ENCODE measurements at places on chromosomes 16 and 17.

GRCh38 chr16:51326131-51326856 lies 175.2 kb upstream of the SALL1 start:
- no peak for DNase-seq

DNA sequence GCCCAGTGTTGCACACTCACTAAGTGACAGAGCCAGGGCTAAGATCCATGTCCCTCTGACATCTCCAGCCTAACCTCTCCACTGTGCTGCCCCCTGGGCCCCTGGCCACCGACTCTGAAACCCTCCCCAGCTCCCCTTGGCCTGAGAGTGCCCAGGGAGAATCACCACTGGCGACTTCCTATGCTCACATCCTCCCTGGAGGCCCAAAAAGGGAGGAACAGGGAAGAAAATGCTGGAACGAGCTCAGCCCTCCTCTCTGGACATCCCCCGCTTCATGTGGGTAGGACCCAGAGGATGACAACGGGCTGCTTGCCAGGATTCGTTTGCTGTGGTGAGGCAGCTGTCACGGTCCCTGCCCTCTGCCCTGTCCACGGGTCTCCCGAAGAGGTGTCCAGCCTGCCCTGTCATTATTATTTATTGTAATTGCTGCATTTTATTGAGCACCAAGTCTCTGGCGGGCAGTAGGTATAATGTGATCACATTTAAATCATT lies 153.5 kb upstream of the RPL38 start:
- no peak for DNase-seq

DNA sequence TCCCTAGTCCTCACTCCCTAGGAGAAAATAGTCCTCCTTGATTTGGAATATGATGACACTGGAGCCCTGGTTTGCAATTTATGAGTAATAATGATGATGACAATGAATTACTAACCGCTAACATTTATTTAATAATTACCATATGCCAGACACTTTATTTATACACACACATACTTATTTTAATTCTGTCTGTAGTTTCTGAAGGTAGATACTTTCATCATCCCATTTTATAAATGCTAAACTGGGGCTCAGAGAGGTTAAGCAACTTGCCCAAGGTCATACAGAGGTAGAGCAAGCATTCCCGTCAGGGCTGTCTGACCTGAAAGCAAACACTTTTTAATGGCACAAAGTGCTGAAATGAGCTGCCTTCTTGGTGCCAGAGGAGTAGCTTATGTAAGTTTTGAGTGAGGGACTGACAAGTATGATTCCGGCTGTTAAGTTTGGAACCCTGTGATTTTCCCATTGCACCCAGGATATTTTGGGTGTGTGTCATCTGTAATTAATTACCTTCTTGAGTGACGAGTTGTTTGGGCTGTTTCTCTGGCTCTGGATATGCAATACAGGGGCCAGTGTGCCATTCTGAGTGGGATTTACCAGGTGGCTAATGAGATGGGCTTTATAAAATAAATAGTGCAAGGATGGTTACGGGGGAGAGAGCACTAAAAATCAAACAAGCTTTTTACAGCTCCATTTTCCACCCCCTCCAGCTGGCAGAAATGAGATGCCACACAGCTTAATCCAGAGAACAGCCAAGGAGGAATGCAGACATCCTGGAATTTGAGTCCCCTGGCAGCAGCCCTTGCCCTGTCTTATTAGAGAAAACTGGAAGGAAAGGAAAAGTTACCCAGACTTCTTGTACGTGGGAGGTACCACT lies 211.8 kb downstream of the SNX29 start:
- DNase-seq, result no peak

DNA sequence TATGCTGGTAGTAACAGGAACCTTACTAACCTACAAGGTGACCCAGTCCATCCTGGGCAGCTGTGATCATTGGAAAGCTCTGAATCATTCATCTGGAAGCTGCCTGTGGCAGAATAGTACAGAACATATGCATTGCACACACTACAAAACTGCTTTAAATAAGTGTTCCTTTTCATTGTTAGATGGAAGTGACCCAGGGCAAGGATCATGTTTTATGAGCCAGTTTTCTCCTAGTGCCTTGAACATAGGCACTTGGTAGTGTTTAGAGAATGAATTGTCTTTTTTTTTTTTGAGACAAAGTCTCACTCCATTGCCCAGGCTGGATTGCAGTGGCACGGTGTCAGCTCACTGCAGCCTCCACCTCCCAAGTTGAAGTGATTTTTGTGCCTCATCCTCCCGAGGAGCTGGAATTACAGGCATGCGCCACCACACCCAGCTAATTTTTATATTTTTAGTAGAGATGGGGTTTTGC lies 55.4 kb downstream of the TENT4B start:
- DNase-seq, result no peak

DNA sequence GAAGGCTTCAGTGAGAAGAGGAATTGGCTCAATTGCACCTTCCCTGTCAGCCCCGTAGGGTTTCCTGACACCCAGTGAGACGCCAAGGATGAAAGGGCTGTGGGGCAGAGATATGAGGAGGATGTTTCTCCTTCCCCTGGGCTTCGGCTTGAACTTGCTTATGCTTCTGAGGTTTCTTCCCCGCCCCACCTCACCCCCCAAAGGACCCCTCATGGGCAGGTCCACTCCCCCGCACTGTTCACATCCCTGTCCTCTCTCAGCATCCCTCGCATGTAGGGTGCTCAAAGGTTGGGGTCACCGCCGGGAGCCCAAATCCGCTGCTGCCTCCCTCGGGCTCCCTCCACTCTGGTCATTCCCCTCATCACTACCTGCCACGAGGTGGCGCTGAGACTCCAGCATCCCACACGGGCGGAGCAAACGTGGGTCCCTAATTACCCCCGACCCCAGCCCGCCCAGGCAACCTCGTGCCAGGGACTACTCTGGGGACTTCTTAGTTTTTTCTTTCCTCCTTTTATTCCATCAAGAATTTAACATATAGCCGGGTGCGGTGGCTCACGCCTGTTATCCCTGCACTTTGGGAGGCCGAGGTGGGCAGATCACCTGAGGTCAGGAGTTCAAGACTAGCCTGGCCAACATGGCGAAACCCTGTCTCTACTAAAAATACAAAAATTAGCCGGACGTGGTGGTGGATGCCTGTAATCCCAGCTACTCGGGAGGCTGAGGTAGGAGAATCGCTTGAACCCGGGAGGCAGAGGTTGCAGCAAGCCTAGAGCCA lies 3.3 kb upstream of the TRARG1 start:
- peak; percentile 50 for DNase-seq

DNA sequence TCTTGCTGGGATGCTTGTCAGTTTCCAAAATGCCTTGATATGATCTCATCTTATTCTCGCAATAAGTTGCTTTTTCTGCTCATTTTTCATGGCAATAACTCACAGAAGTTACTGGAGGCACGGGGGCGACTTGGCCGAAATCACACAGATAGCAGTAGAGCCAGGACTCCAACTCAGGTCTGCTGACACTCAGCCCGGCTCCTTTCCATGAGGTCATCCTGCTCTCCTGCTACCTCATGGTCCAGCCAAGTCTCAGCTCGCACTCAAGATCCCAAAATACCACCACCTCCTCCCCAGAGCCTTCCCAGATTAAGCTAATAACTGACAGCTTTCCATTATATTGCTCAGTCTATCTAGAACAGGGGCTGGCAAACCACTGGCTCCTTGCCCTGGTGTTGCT lies 269.5 kb downstream of the MAP2K4 start:
- no peak for DNase-seq

All from hematopoietic multipotent progenitor cell treated with erythropoietin and hydrocortisone succinate and interleukin-3 and kit ligand, for 17 days (in vitro differentiated cells).